ENCODE measurements at places on chromosomes 2 and 18.

DNA sequence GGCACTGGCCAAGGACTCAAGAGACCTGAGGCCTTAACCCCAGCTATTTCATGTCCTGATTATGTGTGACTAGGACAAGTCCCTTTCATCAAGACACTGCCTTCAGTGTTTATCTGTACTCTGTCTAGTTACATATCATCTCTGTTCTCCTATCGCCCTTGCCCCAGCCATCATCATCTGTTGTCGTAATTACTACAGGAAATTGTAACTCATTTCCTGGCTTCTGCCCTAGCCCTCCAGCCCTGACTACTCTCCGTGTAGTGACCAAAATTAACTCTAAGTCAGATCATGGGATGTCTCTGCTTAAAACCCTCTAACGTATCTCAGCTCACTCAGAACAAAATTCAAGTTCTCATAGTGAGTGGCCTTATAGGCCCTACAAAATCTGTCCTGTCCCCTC lies 49.3 kb upstream of the LAPTM4A start:
- no peak for DNase-seq

- DNase-seq = no peak
Measured at GRCh38 chr18:42850174-42851083, 265.1 kb downstream of the RIT2 start.

- peak; percentile 92 for DNase-seq
Measured at GRCh38 chr2:26692279-26692896, at the start of gene KCNK3. Gene KCNK3 (plus strand): TSS chr2:26692722. CDS start chr2:26692876, 154 bp downstream.

DNA sequence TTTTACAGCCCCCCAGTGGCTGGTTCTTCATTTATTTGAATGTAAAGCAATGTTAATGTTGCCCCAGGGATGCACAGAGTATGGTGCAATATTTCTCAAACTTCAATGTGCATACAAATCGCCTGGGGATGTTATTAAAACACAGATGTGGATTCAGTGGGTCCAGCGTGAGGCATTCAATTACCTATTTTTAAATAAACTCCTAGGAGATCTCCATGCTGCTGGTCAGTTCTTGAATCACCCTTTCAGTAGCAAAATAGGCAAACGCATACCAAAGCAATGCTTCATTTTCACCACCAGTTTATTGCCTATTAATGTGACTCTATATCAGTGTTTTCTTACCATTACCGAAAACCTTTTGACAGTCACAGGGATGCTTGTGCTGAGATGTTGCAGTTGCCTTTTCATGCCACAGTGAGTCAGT lies 530.7 kb downstream of the CBLN2 start:
- no peak for DNase-seq

GRCh38 chr2:3604207-3604877 lies 9.4 kb downstream of the COLEC11 start:
- no peak for DNase-seq

DNA sequence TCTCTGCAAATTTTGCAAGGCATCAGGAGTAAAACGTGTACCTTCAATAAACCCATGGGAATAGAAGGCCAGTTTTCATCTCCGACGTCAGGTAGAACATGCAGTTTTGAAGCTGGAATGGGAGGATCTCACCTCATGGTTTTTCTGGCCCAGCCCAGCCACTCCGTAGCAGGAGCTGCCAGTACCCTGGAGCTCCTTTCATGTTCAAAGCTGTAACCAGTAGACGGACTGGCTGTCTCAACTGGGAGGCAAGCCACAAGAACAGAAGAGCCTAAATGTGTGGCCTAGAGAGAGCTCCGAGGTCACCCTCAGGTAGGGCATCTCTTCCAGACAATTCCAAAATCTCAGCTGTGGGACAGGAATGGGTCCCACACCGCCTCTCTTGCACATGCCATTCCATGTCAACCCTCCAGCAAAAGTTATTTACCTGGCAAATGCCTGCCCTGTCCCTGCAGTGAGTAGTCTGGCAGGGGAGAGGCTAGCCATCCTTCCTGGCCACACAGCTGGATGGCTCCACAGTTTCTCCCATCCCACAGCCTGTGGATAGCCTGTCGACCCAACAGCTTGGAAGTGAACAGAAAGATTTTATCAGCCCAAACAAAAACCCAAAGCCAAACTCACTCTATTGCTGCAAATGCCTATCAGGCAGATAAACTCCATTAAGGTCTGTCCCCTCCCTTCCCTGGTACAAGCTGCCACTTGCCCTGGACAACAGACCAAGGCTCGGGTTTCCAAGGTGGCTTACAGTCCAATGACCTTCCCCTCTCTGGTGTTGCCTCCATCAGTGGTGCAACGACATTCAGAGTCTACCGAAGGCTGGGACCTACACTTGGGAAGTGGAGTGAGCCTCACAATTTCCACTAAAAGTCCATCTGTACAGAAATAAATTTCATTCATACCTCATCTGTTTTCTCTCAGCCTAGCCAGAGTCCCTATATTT lies 27.8 kb downstream of the CRACDL start:
- DNase-seq = no peak

DNA sequence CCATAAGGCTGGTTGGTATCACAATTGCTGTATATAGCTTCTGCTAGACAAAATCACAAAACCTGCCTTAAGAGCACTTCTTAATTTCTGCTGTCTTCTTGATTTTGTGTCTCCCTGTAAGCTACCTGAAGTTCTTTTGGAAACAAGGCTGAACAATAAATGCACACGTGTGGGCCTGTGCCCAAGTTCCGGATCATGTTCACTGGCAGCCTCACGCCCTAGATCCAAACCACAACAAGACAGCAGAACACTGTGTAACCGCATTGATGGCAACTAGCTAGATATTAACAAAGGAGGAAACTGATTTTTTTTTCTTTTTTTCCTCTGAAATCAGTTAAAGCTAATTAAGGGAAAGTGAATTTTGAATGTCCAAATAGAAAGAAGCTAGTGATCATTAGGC lies 81.5 kb upstream of the LYPD6B start:
- no peak for DNase-seq

- peak; percentile 19 for DNase-seq
Measured at GRCh38 chr18:77131100-77131651, 1.4 kb downstream of the MBP start.

DNA sequence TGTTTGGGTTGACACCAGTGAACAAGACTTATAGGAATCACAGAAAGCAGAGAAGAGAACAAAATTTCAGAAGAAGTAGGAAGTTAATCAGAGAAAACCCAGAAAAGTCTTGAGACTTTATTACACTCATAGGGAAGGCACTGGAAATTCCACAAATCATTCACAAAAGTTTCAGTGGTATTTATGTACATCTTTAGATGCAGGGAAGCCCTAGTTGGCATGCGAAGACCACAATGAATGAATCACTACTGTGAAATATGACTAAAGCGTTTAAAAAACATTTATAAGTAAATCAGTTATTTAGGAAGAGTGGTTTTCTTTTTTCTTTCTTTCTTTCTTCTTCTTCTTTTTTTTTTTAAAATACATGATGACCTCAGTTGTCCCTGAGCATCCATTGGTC lies 105.1 kb downstream of the NUP35 start:
- no peak for DNase-seq

DNA sequence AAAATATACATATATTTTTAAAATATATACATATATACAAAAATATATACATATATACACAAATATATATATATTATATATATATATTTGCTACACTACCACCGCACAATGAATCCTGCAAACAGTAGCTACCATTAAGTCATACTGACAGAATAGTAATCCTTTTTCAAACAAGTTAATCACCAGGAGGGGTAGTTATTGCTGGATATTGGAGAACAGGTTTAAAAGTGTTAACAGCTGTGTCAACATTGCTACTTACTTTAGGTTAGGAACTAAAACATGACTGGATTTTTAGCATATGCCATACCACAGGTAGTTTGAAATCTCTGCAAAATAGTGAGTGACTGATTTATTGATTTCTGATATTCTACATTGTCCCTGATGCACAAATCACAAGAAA lies 529.1 kb upstream of the CDH7 start:
- no peak for DNase-seq

DNA sequence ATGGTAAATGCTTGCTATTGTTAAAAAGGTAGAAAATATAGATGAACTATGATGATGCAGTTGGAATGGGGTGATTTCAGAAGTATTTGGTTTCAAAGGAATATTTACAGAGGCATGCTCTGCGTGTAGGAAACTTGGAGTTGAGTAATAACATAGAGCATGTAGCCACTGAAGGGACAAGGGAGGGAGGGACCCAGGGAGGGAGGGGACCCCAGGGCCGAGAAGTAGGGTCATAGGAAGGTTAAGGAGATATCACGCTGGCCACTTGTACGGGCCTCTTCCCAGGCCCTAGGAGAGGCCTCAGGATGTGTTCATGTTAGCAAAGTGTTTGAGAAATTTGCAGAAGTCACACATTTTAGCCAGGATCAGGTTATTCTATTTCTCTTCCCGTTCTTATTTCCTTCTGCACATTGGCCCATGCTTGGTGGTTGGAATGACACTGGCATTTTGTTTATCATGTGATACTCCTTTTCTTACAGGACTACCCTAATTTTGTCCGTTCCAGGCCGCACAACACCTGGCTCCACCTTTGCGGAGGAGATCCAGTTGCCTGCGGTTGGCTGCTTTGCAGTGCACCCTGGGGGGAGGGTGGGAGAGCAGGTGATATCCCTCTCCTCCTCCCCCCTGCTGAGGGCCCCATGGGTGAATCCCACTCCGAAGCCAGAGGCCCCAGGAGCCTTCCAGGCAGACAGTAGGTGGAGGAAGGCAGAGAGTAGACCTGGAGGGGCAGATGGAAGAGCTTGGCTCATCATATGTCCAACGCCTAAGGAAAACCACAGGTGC lies 16.9 kb upstream of the ACKR3 start:
- no peak for DNase-seq

DNA sequence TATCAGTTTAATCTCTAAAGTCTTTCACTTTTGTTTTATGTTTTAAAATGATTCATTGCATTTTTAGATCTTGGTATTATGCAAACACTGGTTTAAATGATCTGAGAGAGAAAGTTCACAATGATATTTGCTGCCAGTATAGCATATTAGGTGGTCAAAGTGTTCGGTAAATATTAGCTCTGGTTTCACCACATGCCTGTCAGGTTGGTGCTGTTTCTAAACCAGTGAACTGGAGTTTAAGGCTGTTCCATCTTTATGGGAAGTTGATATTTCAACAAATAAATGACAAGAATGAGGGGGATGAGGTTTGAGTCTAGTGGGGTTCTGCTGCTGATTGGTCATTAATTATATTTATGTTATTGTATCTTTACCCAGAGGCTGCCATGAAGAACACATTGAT lies 436.4 kb downstream of the DCDC2C start:
- no peak for DNase-seq

DNA sequence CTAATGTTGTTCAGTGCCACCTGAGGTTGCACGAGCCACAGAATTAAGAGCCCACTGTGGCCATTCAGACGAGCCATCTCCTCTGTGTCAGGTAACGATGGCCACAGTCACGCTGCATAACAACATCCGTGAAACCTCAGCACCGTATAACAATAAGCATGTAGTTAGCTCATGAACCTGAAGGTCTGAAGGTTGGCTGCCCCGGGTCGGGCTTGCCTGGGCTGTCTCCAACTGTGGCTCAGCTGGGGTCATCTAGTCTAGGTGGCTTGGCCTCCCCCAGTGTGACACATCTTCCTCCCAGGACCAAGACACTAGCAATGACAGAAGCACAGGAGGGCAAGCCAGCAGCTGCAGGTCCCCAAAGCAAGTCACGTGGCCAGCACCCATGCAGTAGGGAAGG lies 258.0 kb downstream of the GLI2 start:
- DNase-seq = no peak

DNA sequence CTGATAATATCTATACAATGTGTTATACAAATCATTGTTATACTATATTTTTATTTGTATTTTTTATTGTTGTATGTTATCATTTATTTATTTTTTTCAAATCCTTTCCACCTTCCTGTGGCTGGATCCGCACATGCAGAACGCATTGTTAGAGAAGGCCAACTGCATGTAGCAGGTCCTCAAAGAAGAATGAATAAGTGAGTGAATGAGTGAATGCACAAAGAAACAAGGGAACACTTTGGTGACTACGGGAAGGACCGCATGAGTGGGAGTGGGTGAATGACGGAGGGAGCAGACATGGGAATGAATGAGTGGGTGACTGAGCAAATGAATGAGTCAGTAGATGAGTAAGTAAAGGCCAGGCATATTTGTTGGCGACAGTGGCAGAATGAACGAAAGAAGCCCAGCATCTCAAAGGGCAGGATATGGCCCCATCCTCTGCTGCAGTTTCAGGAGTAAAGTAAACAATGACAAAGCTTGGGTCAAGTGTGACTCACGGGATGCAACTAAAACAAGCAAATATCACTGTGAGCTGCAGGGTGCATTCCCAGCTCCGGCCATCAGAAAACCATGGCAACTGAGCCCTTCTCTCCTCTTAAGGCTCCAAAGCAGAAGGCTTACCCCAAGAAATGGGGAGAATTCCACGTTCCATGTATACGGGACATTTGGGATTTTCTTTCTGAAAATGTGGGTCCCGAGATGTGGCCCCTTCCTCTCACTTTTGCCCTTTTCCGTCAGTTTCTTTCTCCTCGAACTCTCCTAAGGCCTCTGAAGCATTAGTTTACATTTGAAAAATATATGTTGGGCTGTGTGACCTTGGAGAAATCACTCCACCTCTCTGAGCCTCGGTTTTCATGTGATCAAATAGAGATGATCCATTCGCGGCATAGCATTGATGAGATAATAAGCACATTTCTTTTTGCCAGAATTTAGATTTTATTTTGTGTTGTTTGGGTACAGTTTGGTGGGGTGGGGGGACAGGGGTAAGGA lies 24.5 kb downstream of the KCNF1 start:
- DNase-seq = no peak

DNA sequence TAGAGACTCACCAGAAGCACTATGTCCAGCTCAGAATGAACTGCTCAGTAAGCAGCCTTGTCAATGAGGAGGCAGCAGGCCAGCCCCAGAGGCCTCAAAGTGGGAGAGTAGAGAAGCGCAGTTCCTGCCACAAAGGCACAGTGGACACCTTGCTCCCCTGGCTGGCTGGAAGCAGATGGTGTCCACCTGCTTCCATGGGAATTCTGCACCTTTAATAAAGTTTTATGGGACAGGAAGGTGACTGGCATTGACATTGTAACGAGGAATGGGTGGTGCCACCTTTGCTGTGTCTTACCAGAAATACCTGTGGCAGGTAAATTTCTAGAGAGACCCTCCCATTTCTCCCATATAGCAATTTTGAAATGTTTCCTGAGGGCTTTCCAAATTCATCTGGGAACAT lies 6.7 kb upstream of the IL1B start:
- no peak for DNase-seq

DNA sequence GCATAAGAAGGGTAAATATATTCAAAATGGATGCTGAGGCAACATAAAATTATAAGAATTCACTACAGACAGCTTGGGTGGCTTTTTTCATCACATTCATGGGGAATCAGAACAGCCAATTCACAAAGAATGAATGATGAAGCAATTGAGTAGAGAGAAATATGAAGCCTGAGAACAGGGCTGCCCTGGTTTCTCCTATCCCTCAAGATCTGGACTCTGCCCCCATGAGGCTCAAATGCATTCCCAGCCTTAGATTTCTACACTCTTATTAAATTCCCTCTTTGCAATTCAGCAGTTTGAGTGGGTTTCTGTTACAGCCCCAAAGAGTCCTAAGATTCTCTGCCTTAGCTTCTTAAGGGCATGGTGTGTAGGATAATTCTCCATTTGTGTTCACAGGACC lies 172.5 kb downstream of the MAIP1 start:
- no peak for DNase-seq
